ENCODE measurements at places on chromosomes 3 and 15. TPM values are rescaled to one million over a fixed set of nuclear protein-coding genes. Genes with fewer than 3 reads are reported as not detected.

Gene FES
- 19.3 TPM for total RNA-seq

Gene EPHA3
- 2.9 TPM for total RNA-seq

Gene CYP1A2
- not detected for total RNA-seq

Gene AHSG
- not detected for total RNA-seq

Gene ALDH1A3
- 3.7 TPM for total RNA-seq

Gene ACTC1
- 15,626 TPM for total RNA-seq

Gene CRABP1
- total RNA-seq, result not detected

Gene MYO5C
- 3.4 TPM for total RNA-seq

Gene CPNE9
- not detected for total RNA-seq

Gene PCOLCE2
- total RNA-seq, result 64.1 TPM

DNA sequence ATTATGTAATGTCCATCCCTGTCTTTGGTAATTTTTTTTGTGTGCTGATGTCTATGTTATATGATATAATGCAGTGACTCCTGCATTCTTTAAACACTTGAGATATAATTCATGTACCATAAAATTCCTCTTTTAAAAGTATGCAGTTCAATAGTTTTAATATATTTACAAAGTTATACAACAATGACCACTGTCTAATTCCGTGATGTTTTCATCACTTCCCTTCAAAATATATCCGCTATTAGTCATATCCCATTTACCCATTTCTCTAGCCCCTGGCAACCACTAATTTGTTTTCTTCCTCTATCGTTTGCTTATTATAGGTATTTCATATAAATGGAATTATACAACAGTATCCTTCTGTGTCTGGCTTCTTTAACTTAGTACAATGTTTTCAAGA lies 64.9 kb upstream of the SUCLG2 start:
- DNase-seq, result no peak

- no peak for DNase-seq
Measured at GRCh38 chr3:43771610-43772009, 80.9 kb downstream of the ABHD5 start.

- no peak for DNase-seq
Measured at GRCh38 chr15:71424765-71425164, 309.5 kb downstream of the THSD4 start.

DNA sequence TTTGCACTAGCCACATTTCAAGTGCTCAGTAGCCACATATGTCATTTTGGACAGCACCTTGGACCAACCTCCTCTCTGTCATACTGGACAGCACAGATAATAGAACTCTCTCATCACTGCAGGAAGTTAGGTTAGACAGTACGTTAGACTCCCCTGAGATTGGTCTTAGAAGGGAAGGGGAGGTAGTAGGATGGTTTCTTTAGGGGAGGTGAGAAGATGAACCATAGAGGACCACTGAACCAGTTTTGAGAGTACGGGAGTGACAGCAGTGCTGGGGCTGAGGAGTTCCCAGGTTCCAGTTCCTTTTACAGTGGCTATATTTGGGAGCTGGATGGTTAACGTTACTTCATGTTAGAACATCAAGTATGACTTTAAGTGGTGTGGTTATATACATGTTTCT lies 7.8 kb downstream of the LRCH3 start:
- no peak for DNase-seq

DNA sequence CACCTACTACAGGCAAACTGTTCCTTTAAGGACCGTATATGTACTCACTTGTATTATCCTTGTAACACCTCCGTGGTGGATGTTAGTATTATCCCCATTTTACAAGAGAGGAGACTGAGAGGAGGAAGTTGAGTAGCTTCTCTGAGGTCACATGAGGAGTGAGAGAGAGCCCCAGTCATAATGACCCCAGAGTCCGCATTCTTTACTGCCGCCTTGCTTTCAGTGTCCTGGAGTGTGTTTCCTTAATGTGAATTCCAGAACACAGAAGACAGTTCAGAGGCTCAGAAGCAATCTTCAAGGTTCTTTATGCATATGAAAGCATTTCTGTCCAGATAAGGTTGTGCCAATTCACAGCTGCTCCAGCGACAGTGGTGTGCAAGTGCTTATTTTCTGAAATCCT lies 199.2 kb downstream of the CACNA2D3 start:
- no peak for DNase-seq

DNA sequence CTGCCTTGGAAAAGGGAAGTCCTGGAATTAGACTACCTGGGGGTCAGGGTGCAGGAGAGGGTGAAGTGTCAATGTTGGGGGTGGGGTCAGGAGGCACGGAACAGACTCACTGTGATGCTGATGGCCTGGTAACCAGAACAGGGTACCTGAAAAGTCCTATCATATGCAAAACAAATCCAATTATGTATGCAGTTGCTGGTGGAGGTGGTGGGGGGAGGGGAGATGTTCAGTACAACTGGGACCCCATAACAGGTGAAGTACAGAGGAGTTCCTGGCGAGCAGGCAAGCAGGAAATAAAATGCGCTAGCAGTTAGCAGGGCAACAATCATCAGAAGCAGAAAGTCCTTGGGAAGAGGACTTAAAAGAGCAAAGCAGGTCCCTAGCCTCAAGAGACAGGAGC lies 4.2 kb upstream of the KATNBL1 start:
- DNase-seq, result no peak

DNA sequence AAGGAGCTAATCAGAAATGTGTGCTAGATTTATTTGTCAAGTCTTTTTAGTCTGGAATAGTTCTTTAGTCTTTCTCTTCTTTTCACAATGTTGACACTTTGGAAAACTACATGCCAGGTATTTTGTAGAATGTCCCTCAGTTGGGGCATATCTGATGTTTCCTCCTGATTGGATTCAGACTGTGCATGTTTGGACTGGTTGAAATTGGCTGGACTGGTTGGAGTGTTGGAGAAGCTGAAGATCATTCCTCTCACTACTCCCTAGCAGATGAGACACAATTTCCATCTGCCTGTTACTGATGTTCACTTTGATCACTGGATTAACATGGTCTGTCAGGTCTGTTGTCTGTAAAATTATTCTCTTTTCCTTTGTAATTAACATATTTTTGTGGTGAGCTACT lies 3.7 kb downstream of the NME9 start:
- no peak for DNase-seq

DNA sequence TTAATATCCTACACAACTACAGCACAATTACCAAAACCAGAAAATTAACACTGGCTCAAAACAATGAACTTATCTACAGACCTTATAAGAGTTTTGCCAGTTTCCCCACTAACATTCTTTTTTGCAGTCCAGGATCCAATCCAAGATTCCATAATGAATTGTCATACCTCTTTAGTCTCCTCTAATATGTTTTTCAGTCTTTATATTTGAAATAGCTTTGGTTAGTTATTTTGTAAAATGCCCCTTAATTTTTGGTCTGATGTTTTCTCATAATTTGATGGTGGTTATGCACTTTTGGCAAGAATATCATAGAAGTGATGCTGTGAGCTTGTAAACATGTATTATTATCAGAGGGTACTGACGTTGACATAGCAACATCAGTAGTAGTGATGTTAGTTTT lies 124.3 kb downstream of the ISL2 start:
- DNase-seq, result no peak

GRCh38 chr15:74432271-74432967 lies 1.3 kb downstream of the SEMA7A start:
- no peak for DNase-seq

DNA sequence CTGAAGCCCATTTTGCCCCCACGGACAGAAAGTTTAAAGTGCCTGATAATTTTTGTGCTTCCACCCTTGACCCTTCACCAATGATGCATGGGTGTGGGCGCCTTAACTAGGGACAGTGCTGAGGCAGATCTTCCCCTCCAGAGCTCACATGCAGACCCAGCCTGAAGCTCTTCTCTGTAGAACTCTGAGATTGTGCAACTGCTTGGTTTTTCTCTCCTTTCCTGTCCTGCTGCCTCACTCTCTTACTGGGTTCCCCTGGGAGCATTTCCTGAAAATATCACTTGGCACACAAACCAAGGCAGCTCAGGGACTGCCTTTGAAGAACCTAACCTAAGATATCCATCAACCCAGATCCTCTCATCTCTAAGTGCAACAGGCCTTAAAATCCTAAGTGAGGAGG lies 220.3 kb upstream of the STT3B start:
- DNase-seq, result no peak

DNA sequence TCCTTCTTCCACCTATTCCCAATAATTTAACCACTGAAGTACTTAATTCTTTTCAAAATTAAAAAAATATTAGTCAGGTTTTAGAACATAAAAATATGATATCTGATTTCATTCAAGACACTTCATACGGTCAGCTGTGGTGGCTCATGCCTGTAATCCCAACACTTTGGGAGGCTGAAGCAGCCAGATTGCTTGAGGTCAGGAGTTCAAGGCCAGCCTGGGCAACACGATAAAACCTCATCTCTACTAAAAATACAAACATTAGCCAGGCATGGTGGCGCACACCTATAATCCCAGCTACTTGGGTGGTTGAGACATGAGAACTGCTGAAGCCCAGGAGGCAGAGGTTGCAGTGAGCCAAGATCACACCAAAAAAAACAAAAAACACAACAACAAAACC lies 56.7 kb downstream of the NBEAL2 start:
- no peak for DNase-seq

GRCh38 chr3:13288732-13289718 lies 131.1 kb downstream of the NUP210 start:
- DNase-seq, result no peak

GRCh38 chr3:104564045-104564643 lies 802.6 kb upstream of the ALCAM start:
- no peak for DNase-seq

- DNase-seq, result no peak
Measured at GRCh38 chr3:130907966-130908365, 14.1 kb downstream of the ATP2C1 start.

DNA sequence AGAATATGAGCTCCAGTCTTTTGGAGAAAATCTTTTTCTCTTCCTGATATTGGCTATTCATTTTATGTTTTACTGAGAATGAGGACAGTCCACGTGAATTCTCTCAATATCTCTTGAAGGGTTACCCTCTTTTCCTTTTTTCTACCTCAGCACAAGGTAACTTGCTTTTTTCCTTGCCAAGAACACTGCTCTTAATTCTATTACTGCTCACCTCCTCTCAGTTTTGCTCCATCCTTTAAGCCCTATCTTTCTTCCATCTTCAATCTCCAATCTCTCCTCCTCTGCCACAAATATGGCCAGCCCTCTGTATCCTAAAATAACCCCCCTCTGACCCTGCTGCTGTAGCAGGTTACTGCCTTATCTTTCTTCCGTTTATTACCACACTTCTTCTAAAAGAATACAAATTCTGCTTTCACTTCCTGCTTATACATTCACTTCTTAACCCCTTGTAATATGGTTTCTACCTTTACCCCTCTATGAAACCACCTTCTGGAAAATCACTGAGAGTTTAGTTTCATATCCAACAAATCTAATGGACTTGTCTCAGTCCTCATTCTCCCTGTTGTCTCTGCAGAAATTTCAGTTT lies 89.0 kb downstream of the NFKBIZ start:
- no peak for DNase-seq

DNA sequence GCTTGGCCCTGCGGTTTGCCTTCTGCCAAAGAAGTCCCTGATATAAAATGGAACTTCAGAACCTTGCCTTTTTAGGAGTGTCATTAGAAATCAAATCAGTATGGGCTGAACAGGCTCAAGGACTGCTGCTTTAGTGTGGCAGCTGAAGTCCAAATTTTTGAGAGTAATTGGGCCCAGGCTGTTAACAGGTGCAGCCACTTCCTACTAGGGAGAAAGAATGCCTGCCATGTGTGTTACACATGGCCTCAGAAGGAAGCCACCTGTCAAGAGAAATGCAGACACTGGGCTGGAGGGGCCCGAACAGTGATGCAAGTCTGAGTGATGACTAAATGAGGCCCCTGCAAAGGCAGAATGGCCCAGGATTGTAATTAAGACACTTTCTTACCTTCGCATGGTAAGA lies 786.7 kb upstream of the CFAP20DC start:
- no peak for DNase-seq

- DNase-seq, result no peak
Measured at GRCh38 chr15:85427286-85428028, 47.1 kb downstream of the AKAP13 start.

DNA sequence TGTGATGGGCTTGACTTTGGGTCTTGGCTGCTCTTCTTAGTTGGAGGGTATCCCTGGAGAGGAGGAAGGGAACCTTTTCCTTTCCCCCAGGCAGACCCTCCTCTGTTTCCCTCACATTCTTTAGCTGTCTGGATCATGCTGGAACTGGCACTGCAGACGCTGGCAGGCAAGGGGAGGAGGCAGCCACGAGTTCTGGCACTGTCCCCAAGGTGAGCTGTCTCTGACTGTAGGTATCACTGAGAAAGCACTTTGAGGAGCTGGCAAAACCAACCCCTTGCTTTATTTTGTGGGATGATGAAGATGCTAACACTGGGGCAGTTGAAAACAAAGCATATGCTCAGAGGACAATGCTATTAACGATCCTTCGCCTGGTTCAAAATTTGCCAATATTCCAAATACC lies 175.0 kb downstream of the SOX2 start:
- no peak for DNase-seq

GRCh38 chr15:74598126-74598842 lies 17.4 kb upstream of the CLK3 start:
- peak; percentile 97 for DNase-seq

DNA sequence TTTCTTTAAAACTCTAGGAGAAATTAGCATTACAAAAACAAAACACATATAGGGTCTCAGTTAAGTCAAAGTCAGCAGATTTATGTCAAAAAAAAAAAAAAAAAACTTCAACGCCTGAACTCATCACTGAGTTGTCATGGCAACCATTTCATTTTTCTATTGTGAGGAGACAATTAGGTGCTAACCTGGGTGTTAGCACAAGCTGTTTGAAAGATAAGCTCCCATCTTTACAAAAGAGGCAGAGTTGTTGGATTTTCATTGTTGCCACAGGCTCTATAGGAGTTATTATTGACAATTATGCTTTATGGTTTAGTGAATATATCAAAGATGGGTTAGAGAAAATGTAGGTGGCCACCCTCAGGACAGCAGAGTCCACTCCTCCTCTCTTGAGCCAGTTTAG lies 806.9 kb downstream of the GRM7 start:
- no peak for DNase-seq

GRCh38 chr3:168512802-168513201 lies 417.1 kb upstream of the GOLIM4 start:
- DNase-seq, result no peak

- DNase-seq, result no peak
Measured at GRCh38 chr3:71133865-71134264, 449.7 kb downstream of the FOXP1 start.

GRCh38 chr15:78108300-78109084 lies 16.1 kb downstream of the SH2D7 start:
- DNase-seq, result peak; percentile 94

- no peak for DNase-seq
Measured at GRCh38 chr3:133620066-133620784, 41.5 kb downstream of the TOPBP1 start.

DNA sequence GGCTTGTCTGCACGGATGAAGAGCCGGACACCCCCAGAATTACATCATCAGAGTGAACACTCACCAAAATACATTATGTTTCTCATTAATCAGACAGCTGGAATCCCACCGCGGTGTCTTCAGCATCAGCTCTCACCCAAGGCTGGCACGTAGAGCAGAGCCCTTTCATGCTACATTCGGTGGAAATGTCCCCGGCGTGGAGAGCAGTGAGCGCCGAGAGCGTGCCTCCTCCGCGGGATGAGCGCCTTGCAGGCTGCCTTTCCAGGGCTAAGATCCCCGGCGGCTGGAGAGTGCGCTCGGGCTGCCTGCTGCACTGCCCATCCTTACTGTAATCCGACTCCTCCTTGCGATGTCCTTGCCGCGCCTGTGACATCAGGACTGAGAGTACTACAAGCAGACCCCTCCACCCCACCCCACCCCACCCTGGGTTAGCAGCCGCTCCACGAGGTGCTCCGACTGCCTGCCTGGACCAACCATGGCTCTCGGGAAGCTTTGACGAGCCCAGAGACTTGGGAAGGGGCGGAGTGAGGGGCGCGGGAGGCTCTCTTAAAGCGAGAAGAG lies at the start of gene ZNF385D:
ZNF385D (minus strand) TSS at position 380 of the 561 bp plus-strand sequence; CDS start at position 86, 294 bp downstream.
- DNase-seq, result peak; percentile 80
